ENCODE measurements at places on chromosomes 6 and 20.
A peak's percentile ranks its signal among the peaks of the same experiment; 100 is the strongest.

GRCh38 chr6:116444092-116444491, 17.1 kb upstream of the CALHM6 start:
- peak; percentile 14 for DNase-seq

GRCh38 chr20:53468587-53468986, 125.1 kb downstream of the ZNF217 start:
- DNase-seq, result no peak

GRCh38 chr6:50549475-50549874, 163.9 kb upstream of the TFAP2D start:
- DNase-seq, result no peak

DNA sequence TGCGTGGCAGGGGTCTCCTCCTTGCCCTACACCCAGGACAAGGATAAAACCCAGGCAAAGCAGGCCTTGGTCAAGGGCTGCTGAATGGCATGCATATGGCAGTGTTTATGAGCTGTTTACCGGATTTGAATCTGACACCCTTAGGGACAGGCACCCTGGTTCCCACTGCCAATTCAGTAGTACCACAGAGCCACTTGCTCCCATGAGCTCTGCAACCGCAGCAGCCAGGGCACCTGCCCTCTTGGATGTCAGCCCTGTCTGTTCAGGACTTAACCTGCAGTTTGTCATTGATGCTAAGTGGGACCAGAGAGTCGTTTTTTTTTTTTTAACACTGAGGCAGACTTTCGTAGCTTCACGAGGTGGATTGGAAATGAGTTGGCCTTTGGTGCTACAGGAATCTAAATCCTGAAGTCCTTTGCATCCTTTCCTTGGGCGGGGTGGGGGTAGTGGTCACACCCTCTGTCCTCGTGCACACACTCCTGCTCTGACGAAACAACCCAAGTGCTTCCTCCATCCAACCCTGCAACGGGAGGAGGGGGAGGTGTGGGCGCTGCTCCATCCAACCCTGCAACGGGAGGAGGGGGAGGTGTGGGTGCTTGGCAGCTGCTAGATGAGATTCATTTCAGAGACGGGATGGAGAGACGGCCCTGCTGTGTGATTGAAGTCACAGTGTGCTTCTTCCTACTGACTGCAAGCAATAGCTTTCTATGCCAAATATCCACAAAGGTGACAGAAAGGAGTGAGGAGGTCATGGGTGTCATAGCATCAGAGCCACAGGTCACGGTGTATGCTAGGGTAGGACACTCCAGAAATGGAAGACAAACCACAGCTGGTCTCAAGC, 166.5 kb downstream of the SMOC2 start:
- no peak for DNase-seq

- no peak for DNase-seq
Measured at GRCh38 chr20:57372157-57372556, 19.0 kb upstream of the RBM38 start.

DNA sequence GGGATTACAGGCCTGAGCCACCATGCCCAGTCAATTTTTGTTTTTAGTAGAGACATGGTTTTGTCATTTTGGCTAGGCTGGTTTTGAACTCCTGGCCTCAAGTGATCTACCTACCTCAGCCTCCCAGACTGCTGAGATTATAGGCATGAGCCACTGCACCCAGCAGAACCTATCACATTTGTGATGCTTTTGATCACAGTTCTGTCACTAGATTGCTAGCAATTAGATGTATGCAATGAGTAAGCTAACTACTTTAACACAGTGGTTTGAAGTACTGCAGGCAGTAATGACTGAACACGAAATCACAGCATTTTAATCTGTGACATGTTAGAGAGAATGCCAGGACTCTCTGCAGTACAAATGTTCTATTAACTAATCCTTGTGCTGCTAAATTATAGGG, 19.6 kb upstream of the SAMHD1 start:
- DNase-seq, result no peak

DNA sequence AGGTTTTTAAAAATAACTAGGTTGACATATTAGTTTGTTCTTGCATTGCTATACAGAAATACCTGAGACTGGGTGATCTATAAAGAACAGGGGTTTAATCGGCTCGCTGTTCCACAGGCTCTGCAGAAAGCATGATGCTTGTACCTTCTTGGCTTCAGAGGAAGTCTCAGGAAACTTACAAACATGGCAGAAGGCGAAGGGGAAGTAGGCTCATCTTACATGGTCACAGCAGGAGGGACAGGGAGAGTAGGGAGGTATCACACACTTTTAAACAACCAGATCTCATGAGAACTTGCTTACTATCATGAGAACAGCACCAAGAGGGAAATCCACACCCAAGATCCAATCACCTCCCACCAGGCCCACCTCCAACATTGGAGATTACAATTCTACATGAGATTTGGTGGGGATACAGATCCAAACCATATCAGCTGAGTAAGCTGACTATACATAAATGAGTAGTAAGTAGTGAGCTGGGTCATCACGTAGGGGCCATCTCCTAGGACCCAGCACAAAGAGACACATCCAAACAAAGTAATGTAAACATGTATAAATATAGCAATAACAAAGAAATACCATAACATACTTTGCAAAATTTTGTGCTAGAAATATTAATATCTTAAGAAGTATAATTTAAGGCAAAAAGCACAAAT, 31.4 kb upstream of the SIRPG start:
- DNase-seq, result no peak

GRCh38 chr6:85464260-85464644, 14.4 kb downstream of the NT5E start:
- no peak for DNase-seq

- DNase-seq, result no peak
Measured at GRCh38 chr6:142722012-142722411, 223.0 kb downstream of the HIVEP2 start.

GRCh38 chr6:119602215-119603178, 252.9 kb upstream of the MAN1A1 start:
- no peak for DNase-seq

DNA sequence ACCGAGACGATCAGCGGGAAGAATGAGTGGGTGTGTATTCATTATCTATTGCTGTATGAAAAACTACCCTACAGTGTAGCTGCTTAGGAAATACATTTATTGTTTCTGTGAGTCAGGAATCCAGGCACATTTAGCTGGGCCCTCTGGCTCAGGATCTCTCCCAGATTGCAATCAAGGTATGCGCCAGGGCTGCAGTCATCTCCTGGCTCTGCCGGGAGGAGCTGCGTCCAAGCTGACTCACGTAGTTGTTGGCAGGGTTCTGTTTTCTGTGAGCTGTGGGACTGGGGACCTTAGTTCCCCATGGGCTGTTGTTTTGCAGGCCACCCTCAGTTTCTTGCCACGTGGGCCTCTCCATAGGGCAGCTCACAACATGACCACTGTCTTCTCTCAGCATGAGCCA, 68.2 kb upstream of the FUCA2 start:
- DNase-seq, result no peak

- no peak for DNase-seq
Measured at GRCh38 chr6:168155193-168155592, 76.2 kb upstream of the FRMD1 start.

DNA sequence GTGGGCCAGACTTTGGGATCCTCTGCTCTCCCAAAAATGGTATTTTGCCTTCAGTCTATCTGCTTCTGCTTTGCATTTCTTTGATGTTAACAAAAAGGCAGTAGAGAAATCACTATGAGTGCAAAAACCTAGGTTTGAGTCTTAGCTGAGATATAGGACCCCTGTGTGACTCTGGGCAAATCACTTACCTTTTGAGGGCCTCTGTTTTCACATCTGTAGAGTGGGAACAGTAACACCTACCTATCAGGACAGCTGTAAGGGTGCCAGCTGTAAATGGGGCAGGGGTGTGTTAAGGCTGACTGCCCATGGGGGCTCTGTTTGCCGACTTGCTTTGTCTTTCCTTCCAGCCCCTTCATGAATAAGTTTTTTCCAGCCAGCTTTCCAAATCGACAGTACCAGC, 30.4 kb downstream of the HM13 start:
- no peak for DNase-seq

DNA sequence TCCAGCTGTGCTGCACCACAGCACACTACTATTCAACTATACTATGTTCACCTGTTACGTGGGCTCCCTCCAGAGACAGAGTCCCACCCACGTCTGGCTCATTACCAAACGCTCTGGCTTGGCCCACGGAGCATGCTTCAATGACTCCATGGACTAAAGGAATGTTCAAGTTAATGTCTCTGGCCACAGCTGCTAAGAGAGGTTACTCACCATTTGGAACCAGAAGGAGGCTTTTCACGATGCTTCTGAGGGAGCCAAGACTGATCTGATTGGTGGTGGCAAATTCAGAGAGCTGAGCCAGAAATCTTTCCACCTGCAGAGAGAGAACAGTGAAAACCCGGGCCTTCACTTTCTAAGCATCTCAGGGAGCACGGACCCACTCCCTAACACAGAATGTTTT, 15.6 kb downstream of the COMMD7 start:
- no peak for DNase-seq

DNA sequence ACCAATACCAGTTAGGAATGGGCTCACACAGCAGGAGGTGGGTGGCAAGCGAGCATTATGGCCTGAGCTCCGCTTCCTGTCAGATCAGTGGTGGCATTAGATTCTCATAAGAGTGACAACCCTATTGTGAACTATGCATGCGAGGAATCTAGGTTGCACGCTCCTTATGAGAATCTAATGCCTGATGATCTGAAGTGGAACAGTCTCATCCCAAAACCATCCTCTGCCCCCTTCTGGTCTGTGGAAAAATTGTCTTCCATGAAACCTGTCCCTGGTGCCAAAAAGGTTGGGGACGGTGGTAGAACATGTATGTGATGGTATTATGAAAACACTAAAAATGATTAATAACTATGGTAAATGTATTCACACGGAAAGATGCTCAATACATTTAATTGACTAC, 99.7 kb upstream of the HIVEP1 start:
- DNase-seq, result no peak

GRCh38 chr6:131652472-131652871, 15.4 kb downstream of the ENPP3 start:
- DNase-seq, result no peak

DNA sequence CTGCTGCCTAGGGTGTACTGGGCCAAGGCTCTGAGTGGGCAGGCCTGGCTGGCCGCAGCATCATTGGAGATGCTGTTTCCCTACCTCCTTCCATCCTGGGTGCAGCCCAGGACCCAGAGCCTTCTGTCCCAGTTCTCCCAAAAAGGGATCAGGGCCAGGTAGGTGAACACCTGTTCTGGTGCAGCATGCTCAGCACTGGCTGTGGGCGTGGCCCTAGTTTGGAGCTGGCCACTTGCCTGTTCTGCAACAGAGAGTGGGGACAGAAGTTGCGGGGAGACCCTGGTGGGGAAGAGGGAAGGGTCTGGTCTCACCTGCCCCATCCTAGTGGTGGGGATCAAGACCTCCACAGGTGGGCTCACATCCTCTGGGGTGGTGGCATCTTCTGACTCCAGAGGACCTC, 1.4 kb upstream of the ARMC12 start:
- no peak for DNase-seq

- peak; percentile 85 for DNase-seq
Measured at GRCh38 chr6:26249957-26250697, 114.9 kb upstream of the BTN3A2 start.

GRCh38 chr6:111841822-111842221, 31.4 kb downstream of the FYN start:
- DNase-seq, result no peak

DNA sequence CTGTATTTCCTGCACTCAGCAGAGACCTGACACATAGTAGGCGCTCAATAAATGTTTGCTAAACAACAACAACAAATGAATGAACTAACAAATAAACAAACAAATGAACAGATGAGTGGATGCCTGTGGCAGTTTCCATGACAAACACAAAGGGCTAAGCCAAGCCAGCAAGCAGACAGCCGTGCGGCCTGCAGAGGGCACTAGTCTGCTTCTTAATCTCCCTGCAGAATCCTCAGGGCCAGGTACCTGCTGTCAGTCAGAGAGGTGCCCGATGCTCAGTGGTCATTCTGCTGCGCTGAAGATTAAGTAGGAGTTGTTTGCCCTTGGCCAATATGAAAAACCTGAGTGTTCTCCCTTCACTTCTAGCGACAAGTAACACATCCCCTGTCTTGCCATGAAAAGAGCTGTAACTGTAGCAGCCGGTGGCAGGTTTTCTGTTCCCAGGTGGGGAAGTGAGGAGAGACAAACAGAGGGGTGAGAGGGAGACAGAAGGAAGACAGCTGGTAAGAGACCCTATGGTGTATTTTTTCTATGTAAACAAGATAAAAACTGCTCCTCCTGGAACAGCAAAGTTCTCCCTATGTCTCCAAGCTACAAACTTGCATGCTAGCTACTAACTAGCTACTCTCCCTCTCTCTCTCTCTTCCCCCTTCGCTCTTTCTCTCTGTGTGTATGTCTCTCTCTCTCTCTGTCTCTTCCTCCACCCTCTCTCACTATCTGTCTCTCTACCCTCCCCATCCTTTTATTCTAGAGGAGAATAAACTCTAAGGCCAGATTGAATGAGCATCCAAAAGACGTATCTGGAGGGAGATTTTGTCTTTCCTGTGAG, at the start of gene MC3R:
Gene MC3R, plus strand, starts transcription at position 779 of the 829 bp plus-strand sequence. CDS start 112 bp downstream, outside the sequence.
- peak; percentile 4 for DNase-seq

GRCh38 chr6:41061196-41061726, 8.3 kb downstream of the APOBEC2 start:
- no peak for DNase-seq

DNA sequence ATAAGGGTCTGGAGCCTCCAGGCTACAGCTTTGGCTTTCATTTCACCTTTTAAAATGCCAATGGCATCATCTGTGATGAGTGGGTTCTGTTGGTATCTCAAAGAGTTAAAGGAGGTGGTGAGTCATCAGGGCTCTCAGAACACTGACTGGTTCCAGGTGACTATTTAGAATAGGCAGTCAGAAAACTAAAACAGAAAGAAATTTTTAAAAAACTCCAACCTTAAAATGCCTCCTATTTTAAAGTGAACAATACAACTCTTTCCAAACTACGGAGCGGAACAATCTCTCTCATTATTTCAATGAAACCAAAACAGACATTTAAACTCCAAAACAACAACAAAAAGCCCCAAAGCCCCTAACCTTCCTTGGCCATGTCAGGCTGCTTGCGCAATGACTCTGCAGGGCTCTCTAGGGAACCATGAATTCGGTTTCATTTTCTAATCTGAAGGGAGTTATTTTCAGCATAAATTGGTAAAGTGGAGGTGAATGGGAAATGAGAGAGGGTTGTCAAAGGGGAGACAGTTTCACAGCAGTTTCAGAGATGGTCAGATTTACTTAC, 194.9 kb downstream of the KIF6 start:
- DNase-seq, result no peak

- no peak for DNase-seq
Measured at GRCh38 chr6:130724089-130724488, 103.1 kb upstream of the SMLR1 start.

- no peak for DNase-seq
Measured at GRCh38 chr6:142947714-142948480, 2.9 kb upstream of the HIVEP2 start.
